ENCODE measurements at places on chromosomes 12 and 14.

- DNase-seq: peak; percentile 93
Observed at GRCh38 chr14:34322940-34323418, 139.1 kb downstream of the SPTSSA start.

GRCh38 chr12:43964033-43964432, 128.2 kb downstream of the TMEM117 start:
- no peak for DNase-seq

DNA sequence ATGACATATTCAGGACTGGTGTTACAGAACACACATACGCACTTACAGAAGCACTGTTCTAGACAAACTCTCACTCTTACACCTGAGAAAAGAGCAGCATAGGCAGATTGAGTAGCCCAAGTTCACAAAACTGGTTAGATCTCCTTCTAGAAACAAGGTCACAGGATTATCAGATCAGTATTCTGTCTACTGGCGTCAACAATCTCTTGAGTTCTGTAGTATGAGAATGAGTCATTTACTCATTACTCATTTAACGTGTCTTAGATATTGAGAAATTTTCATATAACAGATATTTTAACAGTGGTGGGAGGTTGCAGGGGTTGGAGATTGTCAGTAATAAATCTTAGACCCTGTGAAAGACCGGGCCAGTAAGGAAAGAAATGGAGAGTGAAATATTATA, 2.8 kb upstream of the TSPAN8 start:
- DNase-seq: no peak

DNA sequence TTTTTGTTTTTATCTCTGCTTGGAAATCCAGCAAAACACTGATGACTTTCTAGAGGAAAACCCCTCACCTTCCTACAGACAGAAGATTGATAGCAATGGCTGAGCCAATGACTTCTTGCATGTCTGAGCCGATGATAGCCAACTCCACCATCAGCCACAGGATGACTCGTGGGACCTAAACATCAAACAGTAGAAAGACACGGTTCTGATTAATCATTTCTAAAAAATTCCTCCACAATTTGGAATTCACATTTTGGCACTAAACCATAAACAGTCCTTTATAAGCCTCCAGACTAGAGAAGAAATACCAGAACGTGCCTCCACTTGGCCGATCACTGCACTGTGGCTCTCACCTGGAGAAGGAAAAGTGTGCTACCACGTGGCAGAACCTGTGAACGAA, 25.9 kb downstream of the SLC11A2 start:
- no peak for DNase-seq

DNA sequence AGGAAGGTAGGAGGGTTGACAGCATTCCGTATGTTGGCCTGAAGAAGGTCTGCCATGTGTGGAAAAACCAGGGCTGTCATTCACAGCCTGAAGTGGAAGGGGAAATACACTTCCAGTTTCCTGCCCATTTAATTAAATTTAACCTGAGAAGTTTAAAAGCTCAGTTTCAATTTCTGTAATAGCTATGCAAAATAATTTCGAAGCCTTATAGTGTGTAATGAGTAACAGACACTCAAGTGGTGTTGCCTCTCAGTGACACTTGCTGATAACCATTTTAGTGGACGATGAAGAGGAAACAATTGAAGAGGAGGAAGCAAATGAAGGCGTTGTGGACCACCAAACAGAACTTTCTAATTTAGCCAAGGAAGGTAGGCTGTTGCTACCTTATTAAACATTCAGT, 44.8 kb downstream of the EP400 start:
- no peak for DNase-seq

DNA sequence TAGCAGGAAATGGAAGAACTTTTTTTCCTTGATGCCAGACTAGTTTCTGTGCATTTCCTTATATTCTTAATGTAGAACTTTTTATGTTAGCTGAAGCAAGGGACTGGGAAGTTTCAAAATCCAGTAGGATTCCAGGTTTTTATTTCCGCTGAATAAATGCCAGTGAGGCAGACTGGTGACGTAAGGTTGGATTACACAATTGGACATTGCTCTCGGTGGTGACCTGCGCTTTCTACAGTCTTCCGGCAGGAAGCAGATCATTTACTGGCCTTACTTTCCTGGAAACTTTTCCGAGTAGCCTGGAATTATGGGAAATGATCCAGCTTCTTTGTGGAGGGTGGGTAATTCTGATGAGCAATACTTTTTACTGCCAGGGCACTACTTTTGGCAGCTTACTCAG, 3.6 kb downstream of the IFT43 start:
- DNase-seq: no peak

GRCh38 chr12:109760930-109761921, 47.6 kb downstream of the FAM222A start:
- DNase-seq: no peak

DNA sequence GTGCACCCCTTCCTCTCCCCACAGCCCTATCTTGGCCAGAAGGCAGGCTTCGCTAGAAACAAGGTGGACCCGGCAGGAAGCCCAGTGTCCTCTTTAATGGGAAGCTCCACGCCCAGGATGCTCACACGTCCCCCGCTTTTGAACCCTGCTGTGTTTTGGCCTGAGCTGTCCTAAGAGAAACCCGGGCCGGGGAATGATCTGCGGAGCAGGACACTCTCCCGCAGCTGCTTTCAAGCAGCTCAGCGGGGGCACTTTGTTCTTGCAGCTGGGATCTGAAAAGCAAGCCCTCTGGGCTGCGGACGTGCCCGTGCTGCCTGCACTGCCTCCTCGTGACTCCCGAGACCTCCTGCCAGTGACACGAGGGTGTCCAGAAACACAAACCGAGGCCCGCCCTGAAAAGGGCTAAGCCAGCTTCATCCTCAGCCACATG, 30.0 kb downstream of the SCARB1 start:
- no peak for DNase-seq

- DNase-seq: no peak
Observed at GRCh38 chr12:113136990-113137511, 1.5 kb upstream of the RASAL1 start.

DNA sequence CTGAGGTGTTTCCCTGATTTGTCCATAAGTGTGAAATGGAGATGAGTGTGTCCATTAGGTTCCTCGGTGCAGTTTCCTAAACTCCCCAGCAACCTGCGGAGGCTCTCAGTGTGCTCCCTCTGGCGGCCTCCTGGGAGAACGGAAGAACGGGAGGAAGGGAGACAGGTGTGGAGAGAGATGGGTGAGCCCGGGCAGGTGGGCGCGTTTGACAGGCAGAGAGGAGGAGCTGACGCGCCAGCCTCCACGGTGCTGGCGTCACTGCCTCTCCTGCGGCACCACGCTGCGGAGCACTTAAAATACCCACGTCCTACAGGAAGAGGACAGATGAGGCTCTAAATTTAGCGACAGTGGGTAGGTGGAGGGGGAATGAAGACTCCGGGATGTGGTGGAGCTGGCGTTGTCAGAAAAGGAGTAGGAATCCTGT, 26.8 kb upstream of the PEX5 start:
- DNase-seq: peak; percentile 59
